ENCODE measurements at places on chromosomes 6 and 20. TPM values are rescaled to one million over a fixed set of nuclear protein-coding genes. Genes with fewer than 3 reads are reported as not detected.

- DNase-seq: no peak
Measured at GRCh38 chr6:48068278-48069251, 42.4 kb downstream of the PTCHD4 start.

GRCh38 chr6:107488174-107488874 is 1.6 kb upstream of the SOBP start:
- no peak for DNase-seq

- DNase-seq: no peak
Measured at GRCh38 chr6:43972913-43973300, 154.3 kb downstream of the MRPL14 start.

DNA sequence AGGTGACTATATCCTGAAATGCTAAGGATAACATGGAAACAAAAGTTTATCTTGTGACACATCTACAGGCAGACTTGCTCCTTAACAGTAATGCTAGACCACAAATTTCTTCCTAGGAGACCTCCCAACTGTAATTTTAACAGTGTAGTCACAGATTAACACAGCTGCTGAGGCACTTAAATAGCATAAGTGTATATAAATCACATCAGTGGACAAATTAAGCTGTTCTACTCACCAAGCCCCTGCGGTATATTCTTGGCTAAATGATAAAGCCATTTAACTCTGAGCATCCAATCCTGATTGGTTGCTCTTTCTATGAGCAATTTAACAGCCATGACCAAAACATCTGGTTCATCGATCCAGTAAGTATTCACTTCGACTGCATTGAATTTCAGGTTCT is 73.3 kb upstream of the LYRM2 start:
- DNase-seq: no peak

DNA sequence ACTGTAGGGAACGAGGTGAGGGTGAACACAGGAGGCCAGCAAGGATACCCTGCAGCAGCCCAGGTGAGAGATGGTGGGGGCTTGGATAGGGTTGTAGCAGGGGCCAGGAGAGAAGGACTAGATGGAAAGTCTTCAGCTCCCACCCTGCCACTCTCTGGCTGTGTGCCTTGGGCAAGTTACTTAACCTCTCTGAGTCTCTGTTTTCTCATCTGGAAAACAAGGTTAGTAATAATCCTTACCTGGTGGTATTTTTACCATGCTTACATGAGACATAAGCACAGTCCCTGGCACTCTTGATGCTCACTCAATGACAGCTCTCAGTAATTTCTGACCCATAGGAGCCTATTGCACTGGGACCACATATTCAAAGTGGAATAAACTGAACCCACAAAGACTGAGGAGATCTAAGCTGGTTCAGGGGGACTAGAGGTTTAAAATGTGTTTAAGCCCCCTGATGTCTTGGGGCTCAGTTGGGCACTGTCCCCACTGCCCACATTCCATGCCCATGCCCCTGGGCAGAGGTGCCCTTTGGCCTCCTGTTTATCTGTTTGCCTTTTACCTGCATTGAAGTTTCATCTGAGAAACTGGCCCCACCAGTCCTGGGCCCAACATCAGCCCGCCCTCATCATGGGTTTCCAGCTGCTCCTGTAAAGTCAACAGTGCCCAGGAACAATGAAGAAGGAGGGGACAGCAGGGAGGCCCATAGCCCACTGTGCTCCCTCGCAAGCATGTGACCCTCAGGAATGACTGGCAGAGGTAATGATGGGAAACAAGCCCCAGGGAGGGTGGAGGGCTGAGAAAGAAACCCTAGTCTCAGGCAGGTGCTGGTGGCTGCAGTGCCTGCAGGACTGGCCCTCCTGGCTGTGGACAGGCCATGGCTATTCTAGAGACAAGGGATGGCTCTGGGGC is 104.0 kb downstream of the VEGFA start:
- no peak for DNase-seq

GRCh38 chr6:4914420-4915159 is 89.2 kb downstream of the RPP40 start:
- no peak for DNase-seq

DNA sequence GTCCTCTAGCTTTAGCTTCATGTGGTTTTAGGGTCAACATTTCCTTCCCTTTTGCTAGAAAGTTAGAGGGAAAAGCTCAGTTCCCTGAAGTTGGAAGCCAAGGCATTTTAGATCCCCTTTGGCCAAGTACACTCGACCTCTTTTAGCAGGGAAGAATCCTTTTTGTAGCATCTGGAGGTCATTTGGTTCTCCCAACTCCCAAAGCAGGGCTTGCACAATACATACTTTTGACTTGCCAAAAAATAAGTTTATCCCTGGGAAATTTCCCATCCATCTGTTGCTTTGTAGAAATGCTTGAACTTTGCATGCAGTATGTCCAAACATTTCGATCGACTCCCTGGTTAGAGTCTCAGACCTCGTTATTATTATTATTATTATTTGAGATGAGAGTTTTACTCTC is 4.6 kb upstream of the EDEM2 start:
- no peak for DNase-seq

DNA sequence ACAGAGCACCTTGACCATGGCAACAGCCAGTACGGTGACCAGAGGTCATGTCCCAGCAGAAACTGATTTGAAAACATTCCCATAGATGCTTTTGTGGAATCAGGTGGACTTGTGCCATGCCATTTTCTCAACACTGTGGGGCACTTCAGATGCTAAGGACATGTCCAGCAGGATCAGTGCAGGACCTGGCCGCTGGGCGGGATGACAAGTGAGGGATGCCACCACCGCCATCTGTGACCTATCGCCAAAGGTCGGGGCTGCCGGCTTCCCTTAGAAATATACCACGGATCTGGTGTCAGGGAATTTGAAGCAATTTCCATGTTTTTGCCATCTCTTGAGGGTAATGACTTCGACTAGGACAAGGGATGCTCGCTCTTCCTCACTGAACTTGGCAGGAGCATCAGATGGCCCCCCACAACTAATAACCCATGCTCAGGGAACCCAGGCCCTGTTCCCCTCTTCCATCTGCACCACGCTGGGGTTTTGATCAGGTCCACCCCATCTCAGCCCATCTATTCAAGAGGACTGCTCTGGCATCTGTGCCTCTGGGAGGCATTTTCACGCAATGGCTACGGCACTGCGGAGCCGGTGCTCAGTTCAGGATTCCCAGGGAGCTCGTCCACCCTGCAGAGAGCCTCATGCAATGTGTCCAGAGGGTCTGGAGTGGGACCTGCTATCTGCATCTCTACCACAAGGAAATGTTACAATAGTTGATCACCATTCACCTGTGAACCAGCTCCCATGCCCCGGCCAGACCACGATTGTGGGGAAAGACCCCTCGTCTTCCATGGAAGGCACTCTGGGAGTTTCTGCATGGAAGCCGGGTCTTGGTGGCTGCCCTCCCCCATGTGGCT is 302.6 kb downstream of the TAF4 start:
- DNase-seq: no peak

- DNase-seq: no peak
Measured at GRCh38 chr6:159110748-159111147, 58.5 kb upstream of the FNDC1 start.

DYNLT1 gene
- total RNA-seq: 103 TPM

FAM209B gene
- total RNA-seq: not detected
